ENCODE measurements at places on chromosomes 6 and 20.

DNA sequence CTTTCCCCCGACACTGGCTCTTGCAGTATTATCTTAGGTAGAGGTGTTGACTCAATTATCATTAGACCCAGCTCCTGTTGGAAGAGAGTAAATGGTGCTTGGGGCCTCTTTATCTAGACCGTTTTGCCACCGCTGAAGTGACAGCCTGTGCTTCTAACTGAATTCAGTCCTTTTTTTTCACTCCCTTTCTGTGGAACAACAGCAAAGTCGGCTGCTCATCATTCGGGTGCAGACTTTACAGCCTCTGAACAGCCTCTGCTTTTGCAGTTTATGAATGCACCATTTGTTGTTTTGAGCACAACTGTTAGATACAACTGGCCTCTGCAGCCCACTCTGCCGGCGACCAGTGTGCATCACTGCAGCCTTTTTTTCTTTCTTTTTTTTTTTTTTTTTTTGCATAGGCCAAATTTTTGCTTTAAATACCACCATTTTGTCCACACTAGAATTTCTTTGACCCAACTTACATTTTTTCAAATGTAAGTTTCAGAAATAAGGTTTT is 35.8 kb downstream of the RREB1 start:
- DNase-seq, result no peak

- no peak for DNase-seq
These were observed 142.9 kb downstream of the TFAP2B start for GRCh38 chr6:50961611-50962010.

- DNase-seq, result no peak
These were observed 61.7 kb downstream of the METTL24 start for GRCh38 chr6:110296241-110297025.

GRCh38 chr6:152094992-152095592 is 287.6 kb downstream of the ESR1 start:
- DNase-seq, result peak; percentile 98

GRCh38 chr6:90557006-90557405 is 29.9 kb downstream of the MAP3K7 start:
- DNase-seq, result no peak

- no peak for DNase-seq
These were observed 75.7 kb upstream of the CENPW start for GRCh38 chr6:126264265-126264664.

All from trophoblast cell (in vitro differentiated cells and primary cell).